Esophagus mucosa (tissue), 1 donor: ENCODE measurements at places on chromosomes 7 and 10.

DNA sequence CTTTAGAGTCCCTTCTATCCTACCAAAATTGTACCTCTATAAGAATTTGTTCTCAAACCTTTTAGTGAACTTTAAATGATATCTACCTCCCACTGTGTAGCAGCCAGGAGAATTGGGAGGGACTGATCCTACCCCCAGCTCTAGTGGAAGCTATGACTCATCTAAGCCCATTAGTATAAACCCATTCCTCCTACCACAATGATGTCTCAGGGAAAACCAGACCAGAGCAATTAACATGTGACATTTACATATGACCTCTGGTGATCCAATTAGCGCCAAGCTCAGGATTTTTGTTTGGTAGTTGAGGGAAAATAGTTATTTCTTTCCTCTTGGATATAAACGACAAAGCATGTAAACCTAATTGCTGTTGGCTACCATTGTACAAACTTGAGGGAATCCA, 33.1 kb upstream of the R3HCC1L start:
- no peak for ATAC-seq

GRCh38 chr10:116296291-116296721, 23.3 kb upstream of the GFRA1 start:
- no peak for ATAC-seq

DNA sequence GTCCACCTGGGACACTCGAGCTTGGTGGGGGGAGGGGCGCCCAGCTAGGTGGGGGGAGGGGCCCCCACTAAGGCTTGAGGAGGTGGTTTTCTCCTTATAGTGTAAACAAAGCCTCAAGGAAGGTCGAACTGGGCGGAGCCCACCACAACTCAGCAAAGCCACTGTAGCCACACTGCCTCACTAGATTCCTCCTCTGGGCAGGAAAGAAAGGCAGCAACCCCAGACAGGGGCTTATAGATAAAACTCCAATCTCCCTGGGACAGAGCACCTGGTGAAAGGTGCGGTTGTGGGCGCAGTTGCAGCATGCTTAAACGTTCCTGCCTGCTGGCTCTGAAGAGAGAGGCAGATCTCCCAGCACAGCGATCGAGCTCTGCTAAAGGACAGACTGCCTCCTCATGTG, 133.1 kb downstream of the SNX13 start:
- no peak for ATAC-seq

GRCh38 chr7:143238289-143238980, 16.6 kb downstream of the TAS2R40 start:
- ATAC-seq: no peak

DNA sequence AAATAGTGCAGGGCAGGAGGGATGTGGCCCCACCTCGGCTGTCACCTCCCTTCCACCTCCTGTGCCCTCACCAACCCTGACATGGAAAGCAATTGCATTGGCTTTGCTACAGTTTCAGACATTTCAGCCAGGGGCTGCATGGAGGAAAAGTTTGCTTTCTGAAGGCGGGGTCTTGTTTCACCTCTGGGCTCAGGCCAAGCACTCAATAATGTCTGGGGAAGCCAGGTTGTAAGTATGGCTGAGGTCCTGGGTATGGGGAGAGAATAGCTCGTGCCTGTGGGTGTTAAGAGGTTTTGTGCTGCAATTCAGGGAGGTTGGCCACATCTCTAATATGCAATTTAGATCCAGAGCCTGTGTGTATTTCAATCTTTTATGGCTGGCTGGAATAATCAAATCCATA, 238.4 kb upstream of the MKI67 start:
- no peak for ATAC-seq

GRCh38 chr7:78399033-78399769, 600.6 kb downstream of the PHTF2 start:
- ATAC-seq: no peak

- no peak for ATAC-seq
These were observed 73.0 kb downstream of the ADCY1 start for GRCh38 chr7:45646996-45647825.

DNA sequence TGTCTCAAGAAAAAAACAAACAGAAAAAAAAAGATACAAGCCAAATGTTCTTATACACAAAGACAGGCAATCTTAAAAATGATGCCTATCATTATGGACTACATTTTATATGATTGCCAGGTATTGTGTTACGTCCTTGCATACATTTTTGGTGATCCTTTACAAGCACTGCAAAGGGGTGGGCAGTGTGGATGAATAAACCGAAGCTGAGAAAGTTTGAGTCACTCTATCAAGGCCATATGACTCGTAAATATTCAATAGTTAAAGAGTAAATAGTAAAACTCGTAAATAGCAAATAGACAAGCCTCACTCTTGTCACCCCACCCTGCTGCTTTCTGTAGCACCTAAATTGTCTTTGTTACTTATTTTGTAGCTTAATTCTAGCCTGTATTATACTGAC, 326.2 kb downstream of the FRMD4A start:
- ATAC-seq: no peak

DNA sequence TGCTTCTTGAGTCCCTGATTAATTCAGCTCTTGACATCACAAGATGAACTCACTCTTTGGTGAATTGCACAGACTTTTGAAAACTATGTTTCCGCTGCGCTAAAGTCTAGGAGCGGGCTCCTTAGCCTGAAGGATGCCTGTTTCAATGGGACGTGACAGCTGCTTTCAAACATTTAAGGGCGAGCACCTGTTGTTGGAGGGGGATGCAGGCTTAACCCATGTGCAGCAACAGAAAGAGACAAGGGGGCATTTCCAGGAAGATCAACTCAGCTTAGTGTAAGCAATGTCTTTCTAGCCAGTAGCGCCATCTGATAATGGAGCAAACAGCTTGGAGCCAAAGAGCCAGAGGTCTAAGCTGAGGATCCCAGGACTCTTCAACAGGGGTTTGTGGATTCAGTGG, 8.4 kb upstream of the PFKFB3 start:
- no peak for ATAC-seq

DNA sequence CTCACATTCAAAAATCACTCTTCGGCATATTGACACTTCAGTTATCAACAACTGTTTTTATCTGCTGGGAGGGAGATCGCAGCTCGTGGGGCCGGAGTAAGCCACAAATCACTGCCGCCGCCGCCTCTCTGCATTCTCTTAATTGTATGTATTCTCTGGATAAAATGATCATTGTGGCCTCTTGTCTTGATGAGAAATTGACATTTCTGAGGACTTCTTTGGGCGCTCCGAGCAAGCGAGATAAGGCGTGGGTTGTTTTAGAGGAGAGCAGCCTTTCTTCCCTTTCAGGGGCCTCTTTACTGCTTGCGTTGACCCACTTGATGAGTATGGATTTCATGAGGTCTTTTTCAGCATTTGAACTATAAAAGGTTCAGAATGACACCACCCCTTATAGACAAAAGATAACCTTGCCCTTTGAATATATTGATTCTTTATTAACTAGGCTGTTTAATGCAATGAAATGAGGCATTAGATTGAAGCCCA, 130.6 kb downstream of the EBF3 start:
- ATAC-seq: no peak

- ATAC-seq: no peak
These were observed 59.2 kb upstream of the JAZF1 start for GRCh38 chr7:28239823-28240204.

GRCh38 chr7:149005427-149006344, 22.6 kb downstream of the PDIA4 start:
- ATAC-seq: peak; percentile 76
